Stimulated activated CD4-positive, alpha-beta T cell treated with anti-CD3 and anti-CD28 coated beads, Interleukin-1b, Interleukin-23, amount 100 ng/mL, for 48 hours (primary cell): ENCODE measurements at places on chromosomes 3 and 15.

DNA sequence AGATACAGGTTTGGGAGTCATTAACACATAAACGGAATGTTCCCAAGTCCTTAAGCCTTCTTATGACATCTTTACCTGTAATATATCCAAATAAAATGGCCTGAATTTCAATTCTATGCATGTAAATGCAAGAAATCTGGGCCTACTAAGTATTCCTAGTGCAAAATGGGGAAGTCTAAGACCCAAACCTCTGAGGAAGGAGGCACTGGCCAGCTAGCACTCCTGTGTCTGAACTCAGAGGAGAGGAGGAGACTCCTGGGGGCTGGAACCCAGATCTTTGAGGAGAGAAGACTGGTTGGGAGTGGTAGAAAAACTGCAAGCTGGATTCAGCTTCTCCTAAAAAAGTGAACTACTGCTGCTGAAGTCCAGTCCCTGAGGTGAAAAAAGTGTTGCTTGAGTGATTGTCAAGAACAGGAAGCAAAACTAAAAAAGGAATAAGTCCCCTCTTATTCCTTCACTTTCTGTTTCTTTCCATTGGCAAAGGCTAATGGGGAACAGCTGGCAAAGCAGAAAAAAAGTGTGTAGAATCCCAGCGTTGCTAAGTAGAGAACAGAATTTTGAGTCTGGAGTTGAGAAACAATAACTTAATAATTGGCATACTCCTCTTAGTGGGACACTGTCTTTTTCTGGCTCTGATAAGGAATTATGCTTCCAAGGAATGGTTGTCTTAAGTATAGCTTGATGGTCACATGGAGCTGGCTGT is 54.8 kb upstream of the ATP2C1 start:
- no peak for DNase-seq

GRCh38 chr3:150319900-150320299 is 88.2 kb upstream of the TSC22D2 start:
- no peak for DNase-seq

DNA sequence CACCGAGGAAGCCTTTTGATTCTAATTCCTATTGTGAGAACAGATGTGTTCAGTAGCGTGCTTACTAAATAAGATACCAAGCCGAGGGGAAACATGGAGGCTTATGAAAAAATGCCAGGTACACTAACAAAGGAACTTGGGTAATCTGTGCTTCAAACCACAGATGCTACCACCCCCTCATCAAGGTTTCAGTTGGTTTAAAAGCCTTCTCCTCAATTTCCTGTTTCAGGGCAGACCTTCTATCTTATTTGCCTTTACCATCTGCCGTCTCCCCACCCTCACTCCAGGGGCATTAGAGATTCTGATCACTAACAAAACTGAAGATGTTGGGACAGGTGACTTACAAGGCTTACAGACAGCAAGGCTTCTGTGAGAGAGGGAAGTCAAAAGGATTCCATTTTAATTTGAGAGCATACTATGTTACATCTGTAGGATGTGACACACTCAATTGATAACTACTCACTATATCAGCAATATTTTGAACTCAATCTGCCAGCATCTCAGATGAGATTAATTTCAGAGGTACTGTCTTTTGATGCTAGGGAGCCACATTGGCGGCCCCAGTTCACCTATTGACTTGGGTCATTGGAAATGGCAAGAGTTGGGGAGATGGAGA is 60.6 kb upstream of the PLCL2 start:
- DNase-seq: no peak

DNA sequence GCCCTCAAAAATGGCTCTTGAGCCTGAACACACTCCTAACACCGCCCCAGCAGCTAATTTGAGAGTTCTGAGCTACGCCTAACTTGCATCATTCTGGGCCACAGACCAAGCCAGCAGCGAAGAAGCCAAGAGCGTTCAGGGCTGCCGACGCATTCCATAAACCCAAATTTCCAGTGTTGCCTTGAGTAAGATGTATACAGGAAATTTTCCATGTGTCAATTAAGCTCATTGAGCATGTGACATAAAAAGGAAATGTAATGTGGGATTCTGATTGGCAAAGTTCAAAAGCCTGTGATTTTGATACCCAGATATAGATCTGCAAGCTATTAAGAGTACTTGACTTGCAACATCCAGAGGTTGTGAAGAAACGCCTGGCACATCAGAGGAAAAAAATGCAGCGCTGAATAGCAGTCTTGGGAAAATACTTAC is 148.6 kb upstream of the NR2F2 start:
- no peak for DNase-seq

DNA sequence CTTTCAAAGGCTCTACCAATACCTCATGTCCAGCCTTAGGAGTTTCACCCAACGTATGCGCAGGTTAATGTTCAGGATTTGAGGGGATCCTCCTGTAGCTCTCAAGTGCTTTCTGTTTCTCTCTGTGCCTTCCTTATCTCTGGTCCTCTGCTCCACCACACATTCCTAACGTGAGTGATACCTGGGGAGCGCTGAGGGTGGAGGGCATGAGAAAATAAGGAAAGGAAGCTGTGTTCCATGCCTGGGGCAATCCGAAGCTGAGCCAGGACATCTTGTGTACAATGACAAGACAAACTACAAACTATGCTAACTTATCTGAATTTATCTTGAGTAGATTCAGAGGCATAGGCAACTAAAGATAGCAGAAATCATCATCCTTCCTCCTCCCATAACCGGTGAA is 136.4 kb downstream of the SST start:
- no peak for DNase-seq

DNA sequence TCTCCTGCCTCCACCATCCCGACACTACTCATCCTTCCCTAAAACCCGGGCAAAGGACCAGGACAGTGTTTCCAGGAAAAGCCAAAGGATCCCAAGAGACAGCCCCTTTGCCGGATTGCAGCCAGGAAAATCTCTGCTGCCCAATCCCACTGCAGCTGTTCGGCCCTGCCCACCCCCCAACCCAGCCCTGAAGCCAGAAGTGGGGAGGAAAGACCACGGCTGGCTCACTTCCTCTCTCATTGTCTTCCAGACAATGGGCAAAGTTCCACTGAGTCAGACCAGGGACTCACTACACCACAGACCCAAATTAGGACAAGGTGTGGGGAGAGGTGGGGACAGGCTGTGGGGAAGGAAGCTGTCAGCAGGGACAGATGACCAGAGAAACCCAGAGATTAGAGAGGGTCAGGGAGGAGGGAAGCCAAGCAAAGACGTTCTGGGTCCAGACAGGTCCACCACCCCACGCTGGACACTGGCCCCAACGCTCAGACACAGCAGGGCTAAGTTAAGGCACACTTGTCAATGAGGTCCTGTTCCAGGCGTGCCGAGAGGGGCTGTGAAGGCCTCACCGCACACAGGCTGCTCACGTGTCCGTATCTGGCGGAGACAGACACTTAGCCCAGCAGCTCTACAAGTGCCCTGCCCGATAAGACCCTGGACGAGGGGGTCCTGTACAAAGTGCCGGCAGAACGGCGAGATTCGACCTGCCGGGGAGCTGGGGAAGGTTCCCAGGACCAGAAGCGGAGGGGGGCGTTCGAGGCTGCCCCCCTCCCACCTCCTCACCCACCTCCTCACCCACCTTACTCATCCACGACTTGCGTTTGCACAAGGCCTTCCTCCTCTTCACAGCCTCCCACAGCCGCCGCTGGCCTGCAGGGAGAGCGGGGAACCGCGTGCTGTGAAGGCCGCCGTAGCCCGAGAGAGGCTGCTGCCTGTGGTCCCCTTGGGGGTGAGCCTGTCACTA is 21.9 kb downstream of the TNK2 start:
- no peak for DNase-seq

DNA sequence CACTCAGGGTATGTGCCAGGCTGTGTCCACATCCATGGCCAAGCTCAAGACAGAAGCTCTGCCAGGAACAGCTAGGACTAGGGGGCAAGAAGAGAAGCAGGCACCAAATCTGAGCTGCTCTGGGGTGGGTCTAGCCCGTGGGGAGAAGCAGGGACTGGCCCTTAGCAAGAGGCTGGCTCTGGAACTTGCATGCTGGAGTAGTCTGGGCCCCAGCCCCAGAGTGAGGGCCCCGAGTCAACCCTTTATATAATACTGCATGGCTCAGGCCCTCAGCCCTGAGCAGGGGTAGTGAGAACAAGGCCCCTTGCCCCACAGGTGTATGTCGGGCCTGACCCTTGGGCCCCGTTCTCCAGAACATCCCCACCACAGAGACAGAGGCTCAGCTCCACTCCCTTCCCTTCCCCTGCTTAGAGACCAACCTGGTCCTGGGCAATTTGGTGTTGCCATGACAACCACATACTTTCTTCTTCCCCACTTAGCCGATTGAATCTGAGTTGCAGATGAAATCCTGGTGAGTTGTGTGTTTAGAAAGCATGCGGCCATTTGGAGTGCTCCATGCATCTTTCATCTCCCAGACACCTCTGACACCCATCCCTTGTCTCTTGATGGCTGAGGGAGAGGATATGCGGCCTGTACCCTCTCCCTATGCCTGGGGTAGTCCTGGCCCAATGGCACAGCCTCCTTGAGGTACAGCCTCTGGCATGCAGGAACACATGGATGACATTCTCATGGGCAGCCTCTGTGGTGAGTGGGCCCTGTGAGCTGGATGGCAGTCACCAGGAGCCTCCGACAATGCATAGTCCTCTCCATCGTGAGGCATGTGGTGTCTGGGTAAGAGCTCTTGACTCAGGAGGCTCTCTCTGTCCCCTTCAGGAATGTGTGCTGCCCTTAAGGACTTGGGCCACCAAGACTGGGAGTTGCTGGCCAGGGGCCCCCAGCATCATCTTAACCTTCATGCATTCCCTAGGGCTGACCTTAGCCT is 29.2 kb upstream of the SFMBT1 start:
- no peak for DNase-seq

- DNase-seq: peak; percentile 50
Observed at GRCh38 chr3:195251336-195252065, 19.5 kb downstream of the XXYLT1 start.

GRCh38 chr3:11810276-11810675 is 36.4 kb downstream of the TAMM41 start:
- DNase-seq: no peak

DNA sequence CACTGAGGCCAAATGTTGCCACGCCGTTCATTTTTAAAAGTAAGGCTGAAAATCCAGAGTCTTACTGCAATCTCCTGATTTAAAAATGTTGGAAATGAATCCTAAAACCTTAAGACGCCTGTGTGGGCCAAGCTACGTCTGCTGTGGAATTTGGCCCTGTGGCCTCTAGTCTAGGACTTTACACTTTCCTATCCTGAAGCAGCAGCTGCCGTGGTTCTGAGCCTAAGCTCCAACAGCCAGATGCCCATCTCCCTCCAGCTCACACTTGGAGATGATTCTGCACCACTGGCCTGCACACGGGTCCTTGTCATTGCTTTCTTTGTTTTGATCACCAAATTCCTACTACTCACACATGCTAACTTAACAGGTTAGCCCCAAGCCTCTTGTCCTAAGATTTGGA is 286.4 kb upstream of the LYSMD4 start:
- DNase-seq: no peak

DNA sequence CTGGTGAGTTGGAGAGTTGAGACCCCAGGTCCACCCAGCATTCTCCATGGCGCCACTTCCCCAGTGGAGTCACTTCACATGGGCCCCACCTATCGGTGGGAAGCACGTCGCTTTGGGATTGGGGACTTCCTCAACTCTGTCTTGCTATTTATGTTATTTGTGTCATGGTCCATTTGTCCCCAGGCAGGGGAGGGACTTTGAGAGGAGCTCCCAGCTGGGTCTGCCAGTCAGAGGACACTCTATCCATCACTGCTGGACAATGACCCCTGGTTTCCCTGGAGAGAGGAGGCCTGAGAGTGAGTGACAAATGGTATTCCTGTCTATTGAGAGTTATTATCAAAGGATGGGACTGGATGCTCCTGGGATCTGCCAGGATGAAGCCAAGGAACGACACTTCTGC is 127.6 kb downstream of the RAB11A start:
- DNase-seq: no peak

DNA sequence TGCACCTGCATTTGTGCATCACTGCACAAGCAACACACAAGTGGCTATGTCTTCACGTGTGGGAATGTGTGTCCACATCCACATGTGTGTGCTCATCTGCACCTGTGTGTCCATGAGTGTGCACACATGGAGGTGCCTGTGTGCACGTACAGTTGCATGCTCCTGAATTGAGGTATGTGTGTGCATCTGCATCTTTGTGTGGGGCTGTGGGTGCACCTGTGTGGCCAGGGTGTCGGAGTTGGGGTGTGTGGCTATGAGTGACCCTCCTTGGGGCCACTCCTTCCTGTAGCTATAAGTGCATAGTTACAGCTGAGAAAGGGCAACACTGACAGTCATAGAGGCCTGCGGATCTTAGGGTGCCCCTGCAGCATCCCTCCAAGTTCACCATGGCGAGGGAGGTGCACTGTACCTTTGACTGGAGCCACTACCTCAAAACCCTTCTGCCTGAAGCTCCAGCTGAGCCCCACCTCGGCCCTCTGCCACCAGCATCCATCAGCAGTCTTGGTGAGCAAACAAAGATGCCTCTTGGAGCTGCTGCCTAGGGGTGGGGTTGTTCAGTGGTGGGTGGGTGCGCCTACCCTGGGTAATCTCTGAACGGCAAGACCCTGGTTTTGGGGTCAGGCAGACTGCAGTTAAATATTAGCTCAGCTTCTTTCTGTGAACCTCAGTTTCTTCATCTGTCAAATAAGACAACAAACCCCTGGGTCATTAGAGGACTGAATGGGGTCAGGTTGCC is 5.2 kb upstream of the HHATL start:
- no peak for DNase-seq

DNA sequence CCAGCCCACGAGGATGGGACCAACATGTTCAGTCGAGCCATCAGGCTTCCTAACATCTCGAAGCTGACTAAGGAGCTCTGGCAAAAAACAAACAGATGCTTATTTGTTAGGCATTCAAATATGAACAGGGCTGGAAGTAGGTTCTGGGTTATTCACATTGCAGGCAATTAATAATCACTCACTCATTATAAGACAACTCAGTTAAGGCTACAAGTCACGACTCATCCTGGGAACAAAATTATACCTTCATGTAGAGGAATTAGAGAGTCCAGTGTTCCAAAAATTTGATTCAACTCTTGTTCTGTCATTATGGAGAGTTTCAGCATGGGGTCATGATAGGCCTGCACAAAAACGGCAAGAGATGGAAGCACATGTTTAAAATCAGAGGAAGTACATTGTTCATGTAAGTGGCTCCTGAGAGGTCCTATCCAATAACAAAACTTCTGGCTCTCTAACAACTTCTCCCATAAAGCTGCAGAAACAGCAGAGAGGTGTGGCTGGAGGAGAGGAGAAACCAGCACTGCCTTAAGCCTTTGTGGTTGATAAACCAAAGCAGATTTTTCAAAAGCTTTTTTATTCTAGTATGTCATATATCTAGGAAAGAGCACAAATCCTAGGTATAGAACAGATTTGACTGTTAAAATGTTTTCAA is 50.6 kb downstream of the ARHGEF3 start:
- no peak for DNase-seq
